ENCODE measurements at places on chromosomes 2 and 18.

DNA sequence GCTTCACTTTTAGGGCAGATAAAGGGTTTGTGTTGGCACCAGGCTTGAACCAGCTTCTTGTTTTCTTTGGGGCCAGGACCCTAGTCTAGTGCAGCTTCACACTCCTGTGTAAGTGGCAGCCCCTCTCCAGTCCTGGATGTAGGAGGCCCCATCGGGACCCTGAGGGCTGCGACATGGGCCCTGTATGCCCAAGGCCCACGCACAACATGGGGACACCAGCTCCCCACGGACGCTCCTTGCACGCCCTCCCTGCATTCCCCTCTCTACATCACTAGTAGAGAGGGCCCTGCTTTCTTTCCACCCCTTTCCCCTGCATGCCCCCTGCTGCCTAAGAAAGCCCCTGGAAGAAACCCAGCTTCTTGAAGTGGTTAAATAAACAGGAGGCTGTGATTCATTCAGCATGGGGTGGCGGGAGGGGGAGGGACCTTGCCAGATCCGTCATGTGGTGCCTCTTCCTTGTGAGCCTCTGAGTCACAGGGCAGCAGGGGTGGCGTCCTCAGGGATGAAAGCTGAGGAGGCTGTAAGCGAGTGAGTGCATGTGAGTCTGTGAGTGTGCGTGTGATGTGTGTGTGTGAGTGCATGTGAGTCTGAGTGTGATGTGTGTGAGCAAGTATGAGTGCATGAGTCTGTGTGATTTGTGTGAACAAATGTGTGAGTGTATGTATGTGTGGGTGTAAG, 42.5 kb downstream of the COPS8 start:
- peak; percentile 95 for DNase-seq

DNA sequence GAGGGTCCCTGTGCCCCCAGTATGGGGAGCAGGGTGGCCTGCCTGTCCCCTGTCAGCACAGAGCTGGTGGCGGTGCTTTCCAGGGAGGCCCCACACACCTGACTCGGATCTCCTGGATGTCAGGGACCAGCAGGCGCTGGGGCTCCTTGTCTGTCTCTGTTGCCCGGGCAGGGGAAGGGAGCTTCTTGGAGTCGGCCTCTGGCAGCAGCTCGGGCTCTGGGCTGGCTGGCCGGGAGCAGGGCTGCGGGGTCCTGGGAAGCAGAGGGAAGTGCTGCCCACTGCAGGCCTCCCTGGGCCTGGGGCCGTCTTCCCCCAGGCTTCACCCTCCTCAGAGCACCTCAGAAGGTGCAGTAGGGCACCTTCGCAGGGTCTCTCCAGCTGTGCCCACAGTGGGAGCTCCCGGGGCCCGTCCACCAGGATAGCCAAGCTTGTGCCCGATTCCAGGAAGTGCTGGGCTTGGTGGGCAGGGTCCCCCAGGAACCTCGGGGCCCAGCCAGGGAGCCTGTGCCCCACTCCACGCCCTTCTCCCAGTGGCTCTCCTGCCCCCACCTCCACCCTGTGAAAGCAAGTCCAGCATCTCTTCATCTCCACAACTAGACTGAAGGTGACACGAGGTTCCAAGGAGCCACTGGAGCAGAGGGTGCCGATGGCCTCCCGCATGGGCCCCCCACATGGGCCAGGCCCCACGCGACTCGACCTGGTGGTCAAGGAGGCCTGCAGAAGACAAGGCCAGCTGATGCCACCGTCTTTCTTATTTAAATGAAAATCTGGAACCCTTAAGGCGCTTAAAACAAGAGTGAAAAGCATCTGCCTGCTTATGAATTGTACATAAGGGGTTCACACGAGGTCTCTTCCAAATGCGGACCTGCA, 28.2 kb downstream of the AQP12A start:
- no peak for DNase-seq

DNA sequence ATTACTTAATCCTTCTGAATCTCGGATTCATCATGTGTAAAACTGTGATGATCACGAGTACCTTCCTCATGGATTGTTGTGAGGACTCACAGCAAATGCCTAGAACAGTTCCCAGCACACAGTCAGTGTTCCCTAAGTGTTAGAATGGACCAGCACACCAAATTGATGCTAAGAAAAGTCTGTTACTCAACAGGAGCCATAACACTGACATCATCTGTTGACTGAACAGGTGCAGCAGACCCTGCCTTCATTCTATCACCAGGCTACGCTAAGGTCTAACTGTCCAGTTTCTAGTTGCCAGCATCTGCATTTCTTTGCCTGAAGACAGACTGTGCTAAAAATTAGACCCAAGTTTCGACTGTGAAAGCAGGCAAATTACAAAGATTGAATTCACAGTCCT, 18.6 kb downstream of the DTNB start:
- no peak for DNase-seq

DNA sequence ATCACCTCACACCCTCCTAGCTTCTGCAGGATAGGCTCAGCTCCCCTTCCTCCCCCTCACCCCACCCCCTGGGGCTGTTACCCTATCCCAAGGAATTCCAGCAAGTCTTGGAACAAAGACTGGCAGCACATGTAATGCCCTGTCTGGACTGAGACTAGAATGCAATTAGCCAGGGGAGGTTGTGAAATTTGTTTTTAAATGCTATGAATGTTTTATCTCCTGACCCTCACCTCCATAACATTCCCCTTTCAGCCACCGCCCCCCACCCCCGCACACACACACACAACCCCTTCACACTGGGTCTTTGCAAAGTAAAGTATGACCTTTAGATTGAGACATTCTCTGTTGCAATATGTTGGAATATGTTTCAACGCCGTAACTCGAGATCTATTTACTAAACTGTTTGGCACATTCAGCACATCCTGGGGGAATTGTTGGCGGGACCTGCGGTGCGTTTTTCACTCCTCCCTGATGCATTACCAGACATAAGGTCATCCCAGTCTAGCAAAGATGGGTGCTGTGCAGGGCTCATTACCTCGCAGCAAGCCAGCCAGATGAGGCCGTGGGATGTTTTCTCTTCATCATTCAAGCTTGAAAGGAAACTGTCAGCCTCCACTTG, 290.7 kb upstream of the SLC14A2 start:
- peak; percentile 3 for DNase-seq

DNA sequence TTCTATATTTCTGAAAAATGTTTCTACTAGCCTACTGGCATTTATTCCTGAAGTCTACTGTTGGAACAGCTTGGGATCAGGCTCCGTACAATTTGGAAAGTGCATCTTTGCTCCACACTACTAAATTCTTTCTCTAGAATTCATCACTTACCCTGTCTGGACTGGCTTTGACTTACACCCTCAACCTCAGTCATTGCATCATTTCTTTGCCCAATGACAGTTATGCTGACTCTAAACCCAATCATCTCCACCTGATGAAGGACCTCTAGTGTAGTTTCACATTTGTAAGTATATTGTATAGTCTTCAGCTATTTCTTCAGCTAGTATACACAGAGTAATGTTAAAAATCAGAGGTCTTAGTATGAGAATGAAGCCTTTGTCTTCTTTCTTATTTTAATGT, 359.6 kb upstream of the MC4R start:
- DNase-seq = no peak

- DNase-seq = peak; percentile 25
Measured at GRCh38 chr18:1585881-1586488, 681.3 kb downstream of the ADCYAP1 start.

DNA sequence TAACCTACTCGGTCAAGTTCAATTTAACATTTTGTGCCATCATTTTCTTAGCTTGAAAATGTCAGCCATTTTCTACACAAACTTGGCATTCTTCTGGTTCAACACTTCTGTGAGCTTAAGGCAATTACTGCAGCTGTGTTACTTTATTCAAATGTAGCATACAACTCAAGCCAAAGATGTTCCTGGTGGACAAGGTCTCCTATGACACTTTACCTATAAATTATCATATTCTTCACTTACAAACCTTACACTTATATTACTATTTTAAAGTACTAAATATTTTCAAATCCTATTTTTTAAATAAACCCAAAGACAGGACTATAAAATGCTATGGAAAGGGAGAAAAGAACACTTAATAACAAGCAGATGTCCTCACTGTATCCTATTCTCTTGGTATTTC, 1045.3 kb downstream of the TSN start:
- no peak for DNase-seq

DNA sequence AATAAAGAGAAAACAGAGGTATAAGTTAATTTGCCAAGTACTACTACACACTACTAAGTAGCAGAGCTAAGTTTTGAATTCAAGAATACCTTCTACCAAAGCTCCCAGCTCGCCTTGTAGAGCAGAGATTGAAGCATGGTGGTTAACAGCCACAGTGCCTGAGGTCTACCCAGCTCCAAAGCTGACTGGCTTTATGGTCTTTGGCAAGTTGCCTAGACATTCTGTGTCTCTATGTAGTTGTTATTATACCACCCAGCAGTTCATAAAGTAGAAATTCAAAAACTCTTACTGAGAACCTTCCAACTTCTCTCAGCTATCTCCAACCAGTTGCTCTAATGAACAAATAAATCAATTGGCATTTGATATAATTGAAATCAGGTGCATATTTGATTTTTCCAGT, 87.8 kb downstream of the PDE11A start:
- peak; percentile 48 for DNase-seq

DNA sequence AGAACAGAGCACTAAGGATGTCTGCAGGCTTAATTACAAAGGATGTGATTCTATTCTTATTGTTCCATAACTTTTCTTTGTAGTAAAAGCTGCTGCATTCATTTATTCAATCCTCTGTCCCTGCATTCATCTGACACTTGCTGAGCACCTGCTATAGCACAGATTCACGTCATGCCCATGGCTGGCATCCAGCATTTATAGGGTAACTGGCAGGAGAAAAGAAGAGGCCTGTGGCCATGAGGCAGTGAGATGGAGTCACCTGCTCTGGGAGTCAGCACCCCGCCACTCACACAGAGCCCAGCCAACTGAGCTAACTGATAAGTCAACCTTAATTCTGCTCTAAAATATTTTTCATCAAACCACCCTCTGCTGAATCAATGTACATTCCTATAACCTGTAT, 18.3 kb upstream of the CDC42EP3 start:
- peak; percentile 60 for DNase-seq

GRCh38 chr2:199378948-199379650, 78.6 kb downstream of the SATB2 start:
- DNase-seq = peak; percentile 63

- peak; percentile 79 for DNase-seq
Measured at GRCh38 chr18:23071285-23071684, 64.0 kb upstream of the CABLES1 start.

- no peak for DNase-seq
Measured at GRCh38 chr2:183390109-183390508, 265.9 kb downstream of the NUP35 start.

GRCh38 chr2:187210726-187211125, 237.3 kb downstream of the CALCRL start:
- DNase-seq = no peak

GRCh38 chr2:232896111-232896510, 26.0 kb downstream of the SNORC start:
- no peak for DNase-seq

GRCh38 chr2:69168144-69168813, 155.3 kb downstream of the ANTXR1 start:
- no peak for DNase-seq

DNA sequence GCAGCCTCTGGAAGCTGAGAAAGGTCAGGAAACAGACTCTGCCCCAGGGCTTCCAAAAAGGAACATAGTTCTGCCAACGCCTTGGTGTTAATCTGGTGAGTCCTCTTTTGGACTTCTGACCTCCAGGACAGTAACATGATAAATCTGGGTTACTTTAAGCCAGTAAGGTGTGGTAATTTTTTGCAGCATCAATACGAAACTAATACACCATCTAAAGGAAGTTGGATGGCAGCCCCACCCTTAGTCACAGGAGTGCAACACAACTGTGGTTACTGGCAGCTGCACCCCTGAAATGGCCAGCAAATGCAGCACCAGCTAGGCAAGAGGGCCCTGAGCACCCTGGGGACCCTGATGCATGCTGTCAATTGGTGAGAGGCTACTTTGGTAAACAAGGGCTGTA, 25.8 kb downstream of the CREG2 start:
- peak; percentile 24 for DNase-seq

DNA sequence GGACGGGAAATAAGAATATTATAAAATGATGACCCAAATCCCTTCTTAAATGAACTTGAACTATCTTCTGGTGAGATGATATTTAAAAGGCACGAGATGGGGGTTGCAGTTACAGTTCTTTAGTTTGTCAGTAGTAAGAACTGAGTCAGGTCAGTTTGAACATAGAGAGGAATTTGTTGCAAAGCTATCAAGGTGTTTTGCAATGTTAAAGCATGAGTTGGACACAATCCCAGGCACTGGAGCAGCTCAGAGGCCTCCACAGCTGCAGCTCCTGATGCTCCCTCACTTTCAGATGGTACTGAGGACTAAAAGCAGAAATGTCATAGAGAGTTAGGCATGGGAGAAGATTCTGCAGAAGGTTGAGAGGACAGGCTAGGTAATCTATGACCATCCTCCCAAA, 236.0 kb downstream of the BCL2 start:
- DNase-seq = no peak

- DNase-seq = peak; percentile 81
Measured at GRCh38 chr2:167292430-167293171, 404.3 kb downstream of the XIRP2 start.

DNA sequence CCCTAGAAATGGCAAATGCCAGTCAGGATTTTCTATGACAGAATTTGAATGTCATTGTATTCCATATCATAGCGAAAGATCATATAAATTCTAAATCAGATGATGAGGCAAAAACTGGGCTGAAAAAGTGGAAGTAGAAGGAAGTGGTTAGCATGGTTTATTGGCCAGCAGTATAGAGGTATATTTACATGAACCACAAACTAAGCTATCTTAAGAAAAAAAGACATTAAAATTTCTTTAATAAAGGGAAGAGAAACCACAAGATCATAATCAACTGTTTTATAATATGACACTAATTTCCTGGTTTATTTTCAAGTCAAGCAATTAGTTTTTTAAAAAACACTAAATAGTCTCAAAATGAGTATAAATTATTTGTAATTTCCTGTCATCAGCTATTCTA, 123.2 kb upstream of the LRP1B start:
- no peak for DNase-seq

- DNase-seq = peak; percentile 66
Measured at GRCh38 chr2:145090841-145091761, 571.2 kb upstream of the ZEB2 start.

Measured in M059J (cell line).